ENCODE measurements at places on chromosomes 7 and 10.

GRCh38 chr7:55556031-55556430 is 16.3 kb downstream of the VOPP1 start:
- no peak for DNase-seq

DNA sequence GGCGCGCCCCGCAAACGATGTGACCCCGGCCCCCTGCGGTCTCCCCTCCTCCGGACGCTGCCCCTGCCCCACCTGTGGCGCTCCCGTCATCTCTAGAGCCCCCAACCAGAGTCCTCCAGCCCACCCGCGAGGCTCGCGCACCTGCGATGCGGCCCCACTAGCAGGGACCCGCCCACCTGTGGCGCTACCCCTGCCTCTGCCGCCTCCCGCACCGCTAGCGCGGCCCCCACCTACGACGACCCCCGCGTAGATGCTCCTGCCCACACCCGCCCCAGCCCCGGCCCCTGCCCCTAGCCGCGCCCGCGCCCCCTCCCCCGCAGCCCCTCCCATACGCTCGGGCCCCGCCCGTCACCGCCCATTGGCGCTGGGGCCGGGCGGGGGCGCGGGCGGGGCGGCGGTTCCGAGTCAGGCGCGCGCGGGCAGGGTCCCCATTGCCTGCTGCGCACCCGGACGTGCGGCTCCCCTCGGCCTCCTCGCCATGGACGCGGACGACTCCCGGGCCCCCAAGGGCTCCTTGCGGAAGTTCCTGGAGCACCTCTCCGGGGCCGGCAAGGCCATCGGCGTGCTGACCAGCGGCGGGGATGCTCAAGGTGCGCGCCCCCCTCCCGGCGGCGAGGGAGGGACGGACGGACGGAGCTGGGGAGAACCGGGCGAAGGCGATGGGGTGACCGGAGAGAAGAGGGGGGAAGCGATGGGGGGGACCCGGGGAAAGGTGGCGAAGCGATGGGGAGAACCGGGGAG is at the start of gene PFKP:
Gene PFKP, plus strand, starts transcription at position 431 of the 741 bp plus-strand sequence. Its CDS starts 48 bp downstream, at position 479.
- DNase-seq, result no peak

GRCh38 chr7:139452958-139453672 is 30.4 kb downstream of the KLRG2 start:
- no peak for DNase-seq

DNA sequence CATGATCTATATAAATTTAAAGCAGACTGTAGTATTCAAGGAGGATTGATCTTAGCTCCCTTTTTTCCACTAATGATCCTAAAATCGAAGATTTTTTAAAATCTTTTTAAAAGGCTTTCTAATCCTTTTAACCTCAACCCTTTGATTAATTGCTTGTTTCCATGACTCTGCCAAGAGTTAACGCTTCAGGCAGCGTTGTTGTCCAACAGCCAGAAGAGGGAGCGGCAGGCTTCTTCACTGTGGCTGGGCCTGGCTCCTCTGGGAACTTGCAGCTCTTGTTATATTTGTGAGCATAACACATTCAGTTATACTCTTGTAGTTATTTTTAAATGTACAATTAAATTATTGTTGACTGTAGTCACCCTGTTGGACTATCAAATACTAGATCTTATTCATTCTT is 26.3 kb downstream of the CRCP start:
- DNase-seq, result no peak

GRCh38 chr7:101563198-101563901 is 65.7 kb downstream of the MYL10 start:
- DNase-seq, result no peak

GRCh38 chr10:6813306-6813705 is 233.2 kb upstream of the PRKCQ start:
- no peak for DNase-seq

GRCh38 chr7:87599336-87599735 is 1.3 kb downstream of the ABCB1 start:
- DNase-seq, result no peak

DNA sequence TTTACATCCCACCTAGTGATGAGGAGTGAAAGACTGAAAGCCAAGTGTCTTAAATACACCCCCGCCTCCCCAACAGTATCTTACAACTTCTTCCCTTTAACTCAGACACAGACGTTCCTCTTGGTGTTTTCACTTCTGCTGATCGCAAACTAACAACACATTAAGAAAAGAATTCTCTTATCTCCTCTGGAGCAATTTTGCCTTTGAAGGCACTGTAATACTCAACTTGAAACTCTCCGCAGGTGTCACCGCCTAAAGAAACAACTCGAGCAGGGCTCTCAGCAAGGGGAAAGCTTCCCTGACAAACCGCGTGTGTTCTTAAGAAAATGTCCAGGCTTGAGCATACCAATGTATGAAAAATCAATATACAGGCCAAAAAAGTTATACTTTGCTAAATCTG is 452 bp downstream of the SEMA3C start:
- DNase-seq, result no peak

DNA sequence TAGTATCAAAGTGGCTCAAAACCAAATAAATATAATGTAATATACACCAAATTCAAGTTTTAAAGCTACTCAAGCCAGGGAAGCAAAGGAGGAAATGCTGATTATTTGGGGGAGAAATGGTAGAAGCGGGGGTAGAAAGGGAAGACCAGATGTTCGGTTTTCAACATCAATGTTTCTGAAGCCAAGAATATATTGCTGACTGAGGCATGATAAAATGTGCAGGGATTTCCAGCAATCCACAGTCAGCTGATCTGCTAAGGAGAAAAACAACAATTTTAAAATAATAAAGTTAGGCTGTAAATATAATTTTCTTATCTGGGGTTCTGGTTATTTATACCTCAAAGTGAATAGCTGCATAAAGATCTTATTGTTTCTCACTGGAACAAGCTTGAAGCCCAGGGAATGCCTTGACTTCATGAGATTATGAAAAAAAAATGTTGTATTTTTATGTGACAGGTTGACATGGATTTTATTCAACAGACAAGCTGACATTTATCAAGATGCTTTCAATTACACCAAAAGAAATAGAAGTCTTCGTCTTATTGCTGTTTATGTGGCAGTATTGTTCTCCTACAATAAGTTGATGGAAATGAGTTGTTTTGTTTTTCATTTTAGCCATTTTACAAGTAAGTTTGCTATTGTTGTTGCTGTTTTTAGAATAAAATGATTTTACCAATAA is 28.6 kb upstream of the BMPER start:
- DNase-seq, result no peak

DNA sequence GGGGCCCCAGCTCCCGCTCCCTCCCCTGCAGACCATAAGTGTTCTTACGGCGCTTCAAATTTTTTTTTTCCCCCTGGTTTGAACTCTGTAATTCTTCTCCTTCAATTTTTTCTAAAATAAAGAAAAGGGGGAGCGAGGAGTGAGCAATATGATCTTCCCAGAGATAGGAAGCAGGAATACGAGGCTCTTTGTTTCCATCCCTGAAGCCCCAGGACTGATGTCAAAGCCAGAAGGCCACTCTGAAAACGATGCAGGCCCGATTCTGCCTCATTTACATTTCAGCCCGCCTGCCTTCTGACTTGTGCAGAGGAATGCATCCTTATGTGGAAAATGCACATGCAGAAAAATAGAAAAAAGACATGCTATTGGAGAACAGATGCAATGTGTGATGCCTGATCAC is 401.5 kb upstream of the MKI67 start:
- DNase-seq, result no peak

GRCh38 chr7:110591341-110591740 is 499.6 kb upstream of the LRRN3 start:
- no peak for DNase-seq
